Fibroblast of skin of abdomen (primary cell): ENCODE measurements at places on chromosomes 1 and 21.

GRCh38 chr1:182217071-182217470 lies 155.6 kb upstream of the ZNF648 start:
- DNase-seq = peak; percentile 49

- peak; percentile 55 for DNase-seq
These were observed 51.0 kb downstream of the KIAA0319L start for GRCh38 chr1:35505911-35506798.

DNA sequence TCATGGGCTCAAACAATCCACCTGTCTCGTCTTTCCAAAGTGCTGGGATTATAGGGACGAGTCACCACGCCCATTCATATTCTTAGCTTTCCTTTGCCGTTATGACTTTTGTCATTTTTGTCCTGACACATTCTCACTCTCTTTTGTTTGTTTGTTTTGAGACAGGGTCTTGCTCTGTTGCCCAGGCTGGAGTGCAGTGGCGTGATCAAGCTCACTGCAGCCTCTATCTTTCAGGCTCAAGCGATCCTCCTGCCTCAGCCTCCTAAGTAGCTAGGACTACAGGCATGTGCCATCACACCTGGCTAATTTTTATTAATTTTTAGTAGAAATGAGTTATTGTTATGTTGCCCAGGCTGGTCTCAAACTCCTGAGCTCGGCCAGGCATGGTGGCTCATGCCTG lies 11.8 kb upstream of the MED18 start:
- no peak for DNase-seq

DNA sequence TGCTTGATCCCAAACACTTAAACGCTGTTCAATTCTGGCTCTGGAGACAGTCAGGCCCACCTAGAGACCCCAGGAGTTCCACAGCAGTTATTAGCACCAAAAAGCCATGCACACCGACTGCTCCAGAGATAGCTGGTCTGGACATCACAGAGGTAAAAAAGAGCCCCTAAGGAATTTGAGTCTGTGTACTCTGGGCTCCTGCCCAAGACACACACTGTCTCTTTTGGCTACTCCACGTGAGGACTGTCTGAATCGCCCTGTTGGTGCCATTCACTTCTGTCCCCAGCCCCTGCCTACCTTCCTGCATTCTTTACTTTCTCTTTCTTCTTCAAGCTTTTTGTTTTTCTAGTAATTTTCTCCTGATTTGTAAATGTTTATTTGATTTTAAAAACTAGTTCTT lies 197.4 kb downstream of the ADGRL2 start:
- DNase-seq = peak; percentile 6

DNA sequence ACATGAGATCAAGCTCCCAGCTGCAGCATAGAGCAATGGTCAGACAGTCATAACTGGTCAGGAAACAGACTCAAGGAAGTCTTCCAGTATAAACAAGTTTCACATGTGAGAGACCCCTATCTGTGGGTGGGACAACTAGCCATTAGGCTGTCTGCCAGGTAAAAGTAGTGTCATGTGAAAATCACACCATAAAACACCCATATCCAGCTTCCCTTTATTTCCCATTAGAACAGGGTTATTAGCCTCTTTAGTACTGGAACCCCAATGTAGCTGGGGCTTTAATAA lies 426.7 kb downstream of the KCNT2 start:
- DNase-seq = no peak

DNA sequence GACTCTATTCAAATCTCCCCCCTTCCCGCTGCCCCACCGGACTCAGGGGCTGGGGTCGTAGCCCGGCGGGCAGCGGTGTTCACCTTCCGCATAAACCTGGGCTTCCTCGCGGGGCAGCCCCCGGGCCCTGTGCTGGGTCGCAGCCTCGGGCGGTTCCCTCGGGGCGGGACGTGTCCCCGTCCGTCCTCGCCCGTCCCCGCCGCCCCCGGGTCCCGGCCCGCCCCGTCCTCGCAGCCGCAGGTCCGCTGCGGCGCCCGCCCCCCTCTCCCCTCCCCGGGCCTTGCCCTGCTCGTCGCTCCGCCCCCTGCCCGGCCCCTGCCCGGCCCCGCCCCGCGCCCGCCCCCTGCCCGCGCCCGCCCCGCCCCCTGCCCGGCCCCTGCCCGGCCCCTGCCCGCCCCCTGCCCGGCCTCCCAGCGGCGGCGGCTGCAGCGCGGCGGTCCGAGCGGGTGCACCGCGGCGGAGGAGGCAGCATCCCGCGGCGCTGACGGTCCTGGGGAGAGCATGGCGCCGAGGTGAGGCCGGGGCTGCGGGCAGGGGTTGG lies at the start of gene COL18A1:
Gene COL18A1, plus strand, starts transcription at position 436 of the 541 bp plus-strand sequence. Its CDS starts 66 bp downstream, at position 502.
- DNase-seq = peak; percentile 44

- DNase-seq = peak; percentile 64
These were observed 82.3 kb upstream of the TIAM1 start for GRCh38 chr21:31426235-31426797.

- DNase-seq = no peak
These were observed 79.4 kb downstream of the S1PR1 start for GRCh38 chr1:101316256-101316655.

DNA sequence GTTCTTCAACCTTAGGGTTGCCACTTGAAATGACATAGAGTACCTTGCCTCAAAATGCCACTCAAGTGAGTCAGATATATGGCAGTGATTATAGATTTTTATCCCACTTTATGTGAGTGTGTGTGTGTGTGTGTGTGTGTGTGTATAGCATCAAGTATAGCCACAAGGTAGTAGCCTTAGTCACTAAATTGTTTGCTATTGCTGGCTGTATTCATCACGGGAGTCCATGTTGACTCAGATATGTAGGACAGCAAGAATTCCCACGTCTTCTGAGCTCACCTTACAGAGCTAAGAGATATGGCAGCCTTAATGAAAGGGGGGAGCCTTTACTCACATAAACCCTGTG lies 9.3 kb downstream of the ETS2 start:
- DNase-seq = peak; percentile 70

- no peak for DNase-seq
These were observed 20.9 kb upstream of the AGL start for GRCh38 chr1:99829269-99829668.

DNA sequence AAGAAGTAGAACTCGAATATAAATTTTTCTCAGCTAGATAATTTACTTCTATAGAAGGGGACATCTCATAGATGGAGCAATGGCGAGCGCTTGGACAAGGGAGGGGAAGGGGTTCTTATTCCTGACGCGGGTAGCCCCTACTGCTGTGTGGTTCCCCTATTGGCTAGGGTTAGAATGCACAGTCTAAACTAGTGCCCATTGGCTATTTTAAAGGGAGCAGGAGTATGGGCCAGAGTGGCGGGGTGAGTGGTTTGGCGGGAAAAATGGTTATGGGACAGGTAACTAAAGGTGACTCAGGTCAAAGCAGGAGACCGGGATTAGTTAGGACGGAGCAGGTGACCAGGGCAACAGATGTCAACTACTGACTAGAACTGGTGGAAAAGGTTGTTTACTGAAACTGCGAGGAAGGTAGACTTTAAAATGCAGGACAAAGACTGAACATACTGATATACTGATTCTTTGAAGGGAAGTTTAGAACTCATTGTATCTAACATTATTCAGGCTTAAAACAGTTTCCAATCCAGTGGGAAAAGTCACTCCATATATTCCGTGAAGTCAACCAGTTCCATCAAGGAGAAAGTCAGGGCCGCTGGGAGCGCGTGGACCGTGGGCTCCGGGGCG lies 940 bp upstream of the ATAD3A start:
- peak; percentile 8 for DNase-seq

GRCh38 chr1:1835546-1835945 lies 55.3 kb downstream of the GNB1 start:
- DNase-seq = no peak

DNA sequence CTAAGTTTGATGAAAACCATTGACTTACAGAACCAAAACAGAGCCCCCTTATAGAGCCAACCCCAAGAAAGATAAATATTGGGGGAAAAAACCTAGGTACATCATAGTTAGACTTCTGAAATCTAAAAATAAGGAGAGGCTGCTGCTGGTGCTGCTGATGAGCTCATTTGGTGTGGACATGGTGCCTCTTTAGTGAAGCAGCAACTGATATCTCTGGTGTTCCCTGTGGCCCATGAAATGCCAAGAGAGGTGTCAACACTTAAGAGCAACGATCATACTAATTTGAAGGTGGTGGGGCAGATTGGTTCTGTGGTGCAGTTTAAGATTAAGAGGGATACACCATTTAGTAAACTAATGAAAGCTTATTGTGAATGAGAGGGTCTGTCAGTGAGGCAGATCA lies 35.9 kb downstream of the ST3GAL3 start:
- DNase-seq = no peak

- DNase-seq = no peak
These were observed 35.5 kb downstream of the MATN1 start for GRCh38 chr1:30687886-30688285.

- DNase-seq = no peak
These were observed 27.5 kb upstream of the JUN start for GRCh38 chr1:58811303-58811702.

DNA sequence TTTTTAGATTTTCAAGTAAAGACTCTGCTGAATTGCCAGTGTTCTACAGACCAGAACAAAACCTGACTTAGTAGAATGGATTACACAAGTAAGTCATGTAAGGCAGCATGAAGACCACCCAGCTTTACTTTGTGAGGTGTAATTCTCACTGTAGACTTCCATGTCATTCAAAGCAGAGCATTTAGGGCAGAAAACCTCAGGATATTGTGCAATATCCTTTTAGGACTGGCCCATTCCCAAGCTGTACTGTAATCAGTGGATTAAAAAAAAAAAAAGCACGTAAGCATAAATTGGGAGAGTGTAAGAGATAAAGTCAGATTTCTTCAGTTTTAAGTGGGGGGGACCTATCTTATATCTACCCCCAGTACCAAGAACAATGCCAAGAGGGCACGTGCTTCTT lies 380.5 kb upstream of the PRMT6 start:
- peak; percentile 85 for DNase-seq
